ENCODE measurements at places on chromosomes 5 and 9.

DNA sequence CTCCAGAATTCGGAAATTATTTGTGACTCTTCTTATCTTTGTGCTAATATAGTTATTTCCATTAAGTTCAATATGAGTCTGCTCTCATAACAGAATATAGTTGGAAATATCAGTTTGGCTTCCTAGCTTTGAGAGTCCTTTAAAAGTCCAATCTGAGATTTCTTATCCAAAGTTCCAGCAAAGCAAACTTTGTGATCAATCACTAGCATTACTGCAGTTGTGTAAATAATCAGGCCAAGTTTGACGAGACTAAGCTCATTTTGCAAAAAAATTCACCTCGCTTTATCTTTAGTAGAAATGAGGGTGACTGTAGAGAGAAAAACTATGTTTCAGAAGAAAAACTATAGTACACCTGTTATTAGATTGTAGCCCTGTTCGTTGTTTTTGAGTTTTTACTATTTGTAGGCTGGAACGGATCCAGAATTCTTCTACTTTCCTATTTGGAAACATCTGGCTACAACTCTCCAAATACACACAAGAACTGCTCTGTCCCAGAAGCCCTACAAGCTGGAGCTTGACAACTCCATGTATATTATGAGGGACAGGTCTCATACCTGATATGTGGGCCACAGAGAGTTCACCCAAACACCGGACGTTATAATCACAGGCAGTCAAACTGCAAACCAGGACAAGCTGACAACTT lies 47.8 kb downstream of the RAPGEF1 start:
- no peak for DNase-seq

GRCh38 chr5:158022837-158023236 lies 163.9 kb upstream of the CLINT1 start:
- no peak for DNase-seq

- no peak for DNase-seq
These were observed 61.5 kb downstream of the NR3C1 start for GRCh38 chr5:143341807-143342570.

DNA sequence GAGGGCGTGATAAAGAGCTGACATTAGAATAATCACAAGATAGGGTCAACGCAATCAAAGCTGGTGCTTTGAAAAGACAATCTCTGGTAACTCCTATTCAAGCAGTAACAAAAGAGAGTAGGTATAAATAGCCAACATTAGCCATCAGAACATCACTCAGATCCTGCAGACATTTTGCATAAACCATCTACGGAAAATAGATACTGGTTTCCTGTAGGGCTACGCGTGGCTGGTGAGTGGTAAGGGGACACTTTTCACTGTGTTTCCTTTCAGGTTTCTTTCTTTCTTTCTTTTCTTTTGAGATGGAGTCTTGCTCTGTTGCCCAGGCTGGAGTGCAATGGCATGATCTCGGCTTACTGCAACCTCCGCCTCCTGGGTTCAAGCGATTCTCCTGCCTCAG lies 22.3 kb downstream of the TTF1 start:
- DNase-seq: no peak

DNA sequence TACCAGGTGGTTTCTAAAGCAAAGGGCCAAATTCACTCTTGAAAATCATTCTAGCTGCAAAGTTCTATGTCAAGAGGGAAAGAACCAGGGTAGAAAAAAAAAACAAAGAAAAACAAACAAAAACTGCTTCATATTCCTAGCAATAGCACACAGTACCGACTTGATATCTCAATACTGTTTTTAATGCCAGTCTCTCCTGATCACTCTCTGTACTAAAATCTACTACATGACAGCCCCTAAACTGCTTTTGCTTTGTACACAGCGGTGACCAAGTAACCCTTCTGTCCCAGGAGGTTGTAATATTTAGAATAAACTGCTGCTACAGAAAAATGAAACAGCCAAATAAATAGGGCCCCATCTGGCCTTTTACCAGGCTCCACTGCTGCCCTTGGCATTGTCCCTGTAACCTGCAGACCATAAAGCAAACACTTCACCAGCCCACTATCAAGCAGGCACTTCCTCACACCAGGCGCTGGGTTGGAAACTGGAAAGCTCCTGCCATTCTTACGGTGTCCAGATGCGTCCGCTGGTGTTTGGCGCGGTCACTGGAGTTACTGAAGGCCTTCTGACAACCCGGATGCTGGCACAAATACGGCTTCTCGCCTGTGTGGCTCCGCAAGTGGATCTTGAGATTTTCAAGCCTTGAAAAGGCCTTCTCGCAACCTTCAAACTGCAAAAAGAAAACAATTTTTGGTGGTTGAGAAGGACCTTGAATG lies 363.2 kb downstream of the GLIS3 start:
- DNase-seq: no peak
